Cardiac ventricle fibroblast (primary cell): ENCODE measurements at places on chromosomes 7 and 10. TPM values are rescaled to one million over a fixed set of nuclear protein-coding genes. Genes with fewer than 3 reads are reported as not detected.

CALCR gene
- not detected in 2 replicates for total RNA-seq

CALML3 gene
- total RNA-seq: not detected in 2 replicates

THSD7A gene
- 0.94 and 1.9 TPM in 2 replicates for total RNA-seq

TMEM72 gene
- not detected in 2 replicates for total RNA-seq

NSMCE4A gene
- total RNA-seq: 10.0 and 11.0 TPM in 2 replicates

CYP3A7 gene
- total RNA-seq: not detected in 2 replicates

OR13A1 gene
- total RNA-seq: not detected in 2 replicates

ANK3 gene
- 142 and 162 TPM in 2 replicates for total RNA-seq

ST8SIA6 gene
- not detected in 2 replicates for total RNA-seq

GPR146 gene
- 9.2 and 13.6 TPM in 2 replicates for total RNA-seq

ZNF736 gene
- 4.6 and 4.8 TPM in 2 replicates for total RNA-seq

CRHR2 gene
- total RNA-seq: not detected in 2 replicates

NEUROG3 gene
- total RNA-seq: not detected in 2 replicates

MYL10 gene
- total RNA-seq: not detected in 2 replicates

LMTK2 gene
- 6.4 and 7.3 TPM in 2 replicates for total RNA-seq

SUN3 gene
- total RNA-seq: not detected in 2 replicates

CUTC gene
- 20.9 and 22.0 TPM in 2 replicates for total RNA-seq

IQCE gene
- 8.7 and 10.3 TPM in 2 replicates for total RNA-seq

HMX3 gene
- not detected in 2 replicates for total RNA-seq

TMEM176B gene
- not detected in 2 replicates for total RNA-seq
